ENCODE measurements at places on chromosomes 3 and 15. TPM values are rescaled to one million over a fixed set of nuclear protein-coding genes. Genes with fewer than 3 reads are reported as not detected.

DNA sequence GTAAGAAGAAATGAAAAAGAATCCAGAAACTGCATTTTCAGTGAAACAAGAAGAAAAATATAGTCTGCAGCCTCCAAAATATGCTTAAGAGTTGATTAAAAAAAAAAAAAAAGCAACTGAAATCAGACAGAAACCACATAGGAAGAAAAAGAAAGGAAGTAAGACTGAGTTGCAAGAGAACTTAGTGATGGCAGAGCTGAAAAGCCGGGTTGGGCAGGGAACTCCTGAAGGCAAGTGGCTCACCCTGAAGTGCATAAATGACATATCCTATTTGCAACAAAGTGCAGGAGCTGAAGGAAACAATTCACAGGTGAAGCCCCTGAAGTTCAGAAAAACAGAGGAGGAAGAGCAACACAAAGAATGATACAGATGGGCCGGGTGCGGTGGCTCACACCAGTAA is 108.8 kb upstream of the SLC25A36 start:
- DNase-seq: no peak

DNA sequence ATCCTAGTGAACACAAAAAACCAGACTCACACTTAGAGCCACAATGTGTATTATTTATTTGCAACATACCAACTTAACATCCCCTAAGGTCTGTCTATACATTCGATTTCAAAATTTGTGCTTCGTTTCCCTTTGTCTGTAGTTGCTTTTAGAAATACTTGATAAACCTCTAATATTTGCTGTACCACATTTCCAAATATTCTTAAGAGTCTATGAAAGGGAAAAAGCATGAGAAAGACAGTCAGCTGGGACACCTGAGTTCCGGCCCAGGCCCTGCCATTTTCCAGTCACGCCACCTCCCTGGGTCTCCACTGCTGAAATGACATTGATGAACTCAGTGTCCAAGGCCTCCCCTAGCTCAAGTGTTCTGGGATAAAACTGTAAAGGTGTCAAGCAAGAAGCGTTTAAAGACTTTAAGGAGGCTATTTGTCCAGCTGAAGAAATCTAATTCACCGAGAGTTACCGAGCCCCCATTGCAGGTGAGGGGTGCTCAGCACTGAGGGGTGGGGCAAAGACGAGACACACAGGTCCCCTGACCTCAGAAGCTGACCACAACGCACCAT is 26.6 kb downstream of the LRRC2 start:
- DNase-seq: no peak

DNA sequence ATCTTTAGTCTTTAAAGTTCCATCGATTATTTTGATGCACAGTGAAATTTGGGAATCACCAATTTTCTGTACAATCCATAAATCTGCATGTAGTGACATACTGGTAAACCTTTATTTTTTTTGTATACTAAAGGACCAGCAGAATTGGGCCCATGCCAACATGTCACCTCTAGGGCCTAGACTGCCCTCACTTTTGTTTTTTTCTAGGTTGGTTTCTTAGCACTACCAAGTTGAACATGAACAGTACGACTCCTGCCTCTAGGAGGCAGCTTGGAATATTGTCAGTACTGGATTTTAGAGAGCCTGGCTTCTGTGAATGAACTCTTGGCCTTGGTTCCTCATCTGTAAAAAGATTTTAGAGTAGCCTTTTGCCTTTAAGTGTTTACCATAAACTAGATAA is 32.3 kb downstream of the NKIRAS1 start:
- no peak for DNase-seq

GRCh38 chr3:137409584-137409983 is 354.5 kb upstream of the SOX14 start:
- no peak for DNase-seq

- DNase-seq: no peak
Measured at GRCh38 chr3:33855884-33856546, 57.6 kb downstream of the PDCD6IP start.

ARRDC4 gene
- total RNA-seq: 48.7 TPM
